Stimulated activated CD4-positive, alpha-beta T cell treated with anti-CD3 and anti-CD28 coated beads, Interleukin-2, amount 100 ng/mL, for 4 hours (primary cell): ENCODE measurements at places on chromosomes 1 and 21.

- DNase-seq: no peak
Observed at GRCh38 chr21:19276665-19277064, 873.1 kb upstream of the TMPRSS15 start.

- no peak for DNase-seq
Observed at GRCh38 chr1:68181165-68181556, 51.2 kb downstream of the WLS start.

GRCh38 chr1:8189931-8190483, 127.9 kb upstream of the SLC45A1 start:
- no peak for DNase-seq

DNA sequence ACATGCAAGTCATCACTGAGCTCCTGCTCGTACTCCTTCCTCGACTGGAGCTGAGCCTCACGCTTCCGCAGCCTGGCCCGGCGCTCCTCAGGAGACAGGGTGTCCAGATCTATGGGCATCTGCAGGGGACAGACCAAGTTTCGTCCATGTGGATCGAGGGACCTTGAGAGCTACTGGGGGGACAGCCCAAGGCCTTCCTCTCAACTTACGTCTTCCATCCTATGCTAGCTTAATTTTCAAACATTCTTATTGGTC, 2.4 kb downstream of the MRPL55 start:
- no peak for DNase-seq

- no peak for DNase-seq
Observed at GRCh38 chr1:997713-997992, 2.2 kb downstream of the HES4 start.

- DNase-seq: no peak
Observed at GRCh38 chr21:29940361-29940760, 565 bp upstream of the GRIK1 start.

DNA sequence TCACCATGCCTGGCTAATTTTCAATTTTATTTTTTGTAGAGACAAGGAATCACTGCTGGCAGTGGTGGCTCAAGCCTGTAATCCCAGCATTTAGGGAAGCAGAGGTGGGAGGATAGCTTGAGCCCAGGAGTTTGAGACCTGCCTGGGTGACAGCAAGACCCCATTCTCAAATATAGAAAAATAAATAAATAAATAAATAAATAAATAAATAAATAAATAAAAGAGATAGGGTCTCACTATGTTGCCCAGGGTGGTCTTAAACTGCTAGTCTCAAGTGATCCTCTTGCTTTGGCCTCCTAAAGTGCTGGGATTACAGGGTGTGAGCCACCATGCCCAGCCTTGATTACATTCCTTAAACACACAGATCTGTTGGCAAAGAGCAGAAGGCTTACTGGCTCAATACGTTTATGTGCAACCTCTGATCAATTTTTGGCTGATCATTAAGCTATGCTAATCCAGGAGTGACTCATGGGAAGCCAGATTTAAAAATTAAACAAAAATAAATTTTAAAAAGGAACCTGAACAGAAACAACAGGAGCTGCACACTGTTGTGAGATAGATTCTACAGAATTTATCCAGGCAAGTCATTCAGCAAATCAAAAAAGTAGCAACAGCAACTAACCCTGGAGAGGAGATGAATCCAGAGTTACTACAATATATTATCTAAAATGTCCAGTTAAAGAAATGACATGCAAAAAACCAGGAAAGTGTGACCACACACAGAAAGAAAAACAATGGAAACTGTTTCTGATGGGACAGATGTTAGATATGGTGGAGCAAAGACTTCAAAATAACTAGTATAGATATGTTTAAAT, 79.4 kb downstream of the RPE65 start:
- DNase-seq: no peak

GRCh38 chr1:55064071-55064581, 24.8 kb downstream of the PCSK9 start:
- DNase-seq: no peak

DNA sequence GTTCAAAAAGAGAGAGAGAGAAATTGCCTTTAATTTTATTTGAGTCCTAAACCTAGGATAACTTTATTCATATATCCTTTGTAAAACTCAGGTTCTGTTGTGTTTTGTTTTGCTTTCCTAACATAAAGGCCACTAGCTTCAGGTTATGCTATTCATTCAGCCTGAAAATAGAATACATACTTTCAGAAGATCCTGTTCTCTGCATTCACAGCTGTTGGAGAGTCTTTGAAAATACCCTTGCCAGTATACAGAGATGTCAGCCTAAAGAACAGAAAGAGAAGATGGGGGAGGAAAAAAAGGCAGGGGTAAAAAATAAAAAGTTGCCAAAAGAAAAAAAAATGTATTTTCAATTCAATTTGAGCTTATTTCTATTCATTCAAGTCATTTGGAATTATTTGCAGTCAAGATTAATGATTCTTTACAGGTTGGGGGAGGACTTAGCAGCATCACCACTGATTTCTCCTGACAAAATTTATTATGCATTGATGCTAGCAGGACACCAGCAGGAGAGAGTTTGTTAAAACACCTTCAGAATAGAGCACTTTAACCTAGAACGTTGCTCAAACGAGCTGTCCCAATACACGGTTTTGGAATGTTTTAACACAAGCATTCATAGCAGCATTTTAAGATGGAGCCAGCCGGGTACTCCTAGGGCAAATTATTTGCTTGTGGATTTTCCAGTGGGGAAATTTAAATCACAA, 318.5 kb downstream of the NTNG1 start:
- no peak for DNase-seq

DNA sequence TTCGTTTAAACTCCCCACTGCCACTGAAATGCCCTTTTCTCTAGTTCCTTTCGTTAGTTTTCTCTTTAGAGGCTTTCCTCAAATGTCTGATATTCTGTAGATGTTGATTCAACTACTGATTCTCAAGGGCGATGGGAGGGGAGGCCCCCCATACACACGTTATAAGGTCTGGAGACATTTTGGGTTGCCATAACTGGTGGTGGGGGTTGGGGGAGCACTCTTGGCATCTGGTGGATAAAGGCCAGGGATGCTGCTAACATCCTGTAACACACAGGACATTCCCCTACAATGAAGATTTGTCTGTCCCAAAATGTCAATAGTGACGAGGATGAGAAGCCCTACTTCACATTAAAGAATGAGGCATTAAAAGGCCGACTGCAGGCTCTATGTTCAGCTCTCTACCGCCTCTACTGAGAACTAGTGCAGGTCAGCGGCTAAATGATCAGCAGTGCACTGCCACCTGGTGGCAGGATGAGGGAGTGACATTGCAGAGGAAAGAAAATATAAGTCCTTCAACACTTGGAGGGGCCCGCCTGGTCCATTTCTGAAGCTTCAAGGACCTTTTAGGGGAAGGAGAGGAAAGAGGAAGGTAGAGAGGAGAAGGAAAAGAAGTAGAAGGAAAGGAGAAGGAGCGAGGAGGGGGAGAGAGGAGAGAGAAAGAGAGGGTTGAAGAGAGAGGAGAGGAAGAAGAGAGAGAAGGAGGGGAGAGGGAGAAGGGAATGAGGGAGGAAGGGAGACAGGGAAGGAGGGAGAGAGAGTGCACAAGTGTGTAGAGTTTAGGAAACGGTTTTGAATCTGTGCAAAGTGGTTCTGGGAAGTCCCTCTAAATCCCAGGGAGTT, 29.4 kb downstream of the ALG14 start:
- DNase-seq: peak; percentile 62

- no peak for DNase-seq
Observed at GRCh38 chr1:87648323-87649119, 319.8 kb downstream of the LMO4 start.

DNA sequence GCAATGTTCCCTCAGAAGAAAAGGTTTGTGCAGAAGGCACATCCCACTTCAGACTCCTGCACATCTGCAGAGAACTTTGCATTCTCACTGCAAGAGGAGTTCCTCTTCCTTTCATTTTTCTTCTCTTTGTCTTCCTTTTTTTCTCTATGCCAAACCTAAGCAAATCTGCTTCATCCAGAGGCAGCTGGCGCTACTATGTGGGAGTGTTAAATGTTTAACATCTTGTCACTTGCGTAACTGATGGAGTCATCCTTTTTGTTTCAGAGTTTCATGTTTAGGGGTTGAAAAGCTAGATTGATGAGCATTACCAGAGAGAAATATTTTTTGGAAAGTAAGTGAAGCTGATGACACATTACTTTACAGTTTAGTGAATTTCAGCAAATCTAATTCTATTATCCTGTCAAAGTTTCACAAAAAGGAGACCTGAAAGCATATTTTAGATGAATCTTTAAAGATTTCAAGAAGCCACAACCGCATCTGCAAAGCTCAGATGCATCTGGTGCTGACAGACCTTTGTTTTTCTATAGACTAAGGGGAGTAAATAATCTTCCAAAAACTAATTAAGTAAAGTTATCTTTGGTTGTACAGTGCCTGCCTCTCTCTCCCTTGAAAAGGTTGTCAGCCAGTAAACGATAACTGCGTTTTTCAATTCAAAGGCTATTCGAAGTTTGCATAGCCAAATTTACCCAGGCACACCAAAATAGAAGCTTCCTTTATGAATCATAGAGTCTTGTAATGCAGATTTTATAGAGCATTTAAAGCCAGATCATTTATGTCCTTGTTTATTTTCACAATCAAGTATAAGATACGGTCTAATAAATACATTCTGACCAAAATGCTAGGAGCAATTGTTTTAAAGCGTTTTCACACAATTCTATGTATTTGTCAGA, 1.2 kb upstream of the LRRC53 start:
- DNase-seq: no peak
